ENCODE measurements at places on chromosomes 7 and 10.

- DNase-seq: no peak
Measured at GRCh38 chr10:14016931-14017333, 313.8 kb downstream of the FRMD4A start.

DNA sequence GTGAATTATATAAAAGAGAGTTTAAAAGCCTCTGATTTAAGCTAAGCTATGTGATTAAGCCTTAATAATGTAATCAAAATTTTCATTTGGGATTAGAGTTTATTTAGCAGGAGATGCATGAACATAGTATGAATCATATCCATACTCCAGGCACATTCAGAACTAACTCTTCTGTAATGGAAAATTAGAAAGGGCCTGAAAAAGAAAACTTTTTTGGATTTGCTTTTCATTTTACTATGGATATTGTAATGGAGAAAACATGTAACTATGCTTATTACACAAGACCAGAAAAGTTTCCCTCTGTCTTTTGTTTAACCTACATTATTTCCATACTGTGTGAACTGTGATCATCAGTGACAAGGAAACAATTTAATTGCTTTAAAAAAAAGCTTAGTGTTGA, 22.0 kb downstream of the TES start:
- DNase-seq: no peak

GRCh38 chr7:135463908-135464307, 46.0 kb downstream of the CNOT4 start:
- DNase-seq: no peak

- DNase-seq: no peak
Measured at GRCh38 chr10:76202777-76203176, 771.4 kb downstream of the LRMDA start.

- no peak for DNase-seq
Measured at GRCh38 chr7:25809441-25809840, 342.6 kb upstream of the NFE2L3 start.

DNA sequence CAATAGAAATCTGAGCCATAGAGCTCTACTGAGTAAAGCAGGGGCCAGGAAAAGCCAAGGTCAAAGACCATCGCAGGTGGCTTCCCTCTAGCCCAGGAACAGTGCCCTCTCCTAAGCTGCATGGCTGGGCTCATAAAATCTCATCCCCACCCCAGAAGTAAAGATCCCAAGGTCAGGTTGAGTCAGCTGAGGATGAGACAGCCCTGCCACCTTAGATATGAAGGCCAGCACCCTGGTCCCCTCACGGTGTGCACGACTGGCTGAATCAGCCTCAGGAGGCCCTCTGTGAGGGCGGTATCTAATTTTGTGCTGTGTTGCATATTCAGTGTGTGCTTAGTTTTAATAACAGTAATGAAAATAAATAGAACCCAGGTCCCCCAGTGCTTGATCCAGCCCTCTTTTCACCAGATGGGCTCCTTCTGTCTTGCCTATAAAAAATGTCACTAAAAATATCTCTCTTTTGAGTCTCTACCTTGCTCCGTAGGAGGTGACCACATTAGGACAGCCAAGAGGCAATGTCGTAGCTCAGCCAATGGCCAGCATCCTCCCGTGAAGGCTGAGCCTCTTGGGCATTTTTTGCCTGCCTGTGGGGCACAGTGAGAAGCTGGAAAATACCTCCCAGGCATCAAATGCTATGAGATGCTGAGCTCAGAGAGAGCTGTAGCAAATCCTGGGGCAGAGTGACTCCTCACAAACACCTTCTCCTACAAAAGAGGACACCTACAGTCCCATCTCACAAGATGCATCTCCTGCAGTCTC, 424.0 kb downstream of the PLXNA4 start:
- no peak for DNase-seq

DNA sequence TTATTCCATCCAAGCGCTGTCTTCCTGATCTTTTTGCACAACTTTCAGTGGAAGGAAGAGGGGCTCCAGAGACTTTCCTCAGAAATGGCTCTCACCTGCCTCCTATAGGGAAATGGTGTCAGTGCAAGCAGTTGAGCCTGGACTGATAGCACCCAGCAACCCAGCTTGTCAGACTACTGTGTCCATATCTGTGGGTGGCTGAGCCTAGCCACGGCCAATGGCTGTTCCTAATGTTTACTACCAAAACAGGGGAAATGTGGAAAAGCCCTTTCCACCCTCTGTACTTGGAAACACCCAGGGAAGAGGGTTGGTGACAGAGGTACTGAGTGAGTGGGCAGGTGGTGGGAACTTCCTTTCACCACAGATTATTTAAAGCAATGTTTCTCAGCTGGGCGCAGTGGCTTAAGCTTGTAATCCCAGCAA, 4.3 kb upstream of the YKT6 start:
- DNase-seq: no peak

- DNase-seq: no peak
Measured at GRCh38 chr7:158743219-158743618, 38.6 kb upstream of the NCAPG2 start.

DNA sequence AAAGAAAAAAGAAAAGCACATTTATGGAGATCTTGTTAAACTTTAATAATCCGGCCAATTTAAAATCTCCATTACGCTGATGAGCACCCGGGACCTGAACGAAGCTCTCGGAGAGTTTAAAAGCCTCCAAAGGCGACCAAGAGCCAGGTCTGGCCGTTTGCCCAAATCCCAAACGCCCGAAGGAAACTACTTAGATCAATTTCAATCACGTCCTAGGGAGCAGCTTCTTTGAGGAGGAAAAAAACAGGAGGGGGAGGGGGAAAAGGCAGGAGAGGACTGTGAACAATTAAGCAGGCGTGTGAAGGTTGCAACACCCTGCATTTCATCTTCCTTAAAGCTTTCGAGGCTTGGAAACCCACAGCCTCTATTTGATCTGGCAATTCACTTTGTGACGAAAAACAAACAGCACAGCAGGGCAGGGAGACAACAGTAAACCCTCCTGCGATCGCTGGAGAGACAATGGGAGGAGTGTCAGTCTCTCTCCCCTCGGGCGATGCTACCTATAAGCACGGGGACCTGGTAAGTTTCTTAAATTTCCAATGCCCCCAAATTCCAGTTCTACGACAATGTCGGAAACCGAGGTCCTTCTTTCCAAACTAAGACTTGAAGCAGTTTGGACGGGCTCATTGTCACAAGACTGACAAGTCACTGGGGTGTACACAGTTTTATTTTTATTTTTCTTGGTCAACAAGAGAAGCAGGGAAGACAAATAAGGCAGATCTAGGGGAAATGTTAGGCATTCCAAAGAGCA, 1.2 kb downstream of the KLF6 start:
- no peak for DNase-seq

DNA sequence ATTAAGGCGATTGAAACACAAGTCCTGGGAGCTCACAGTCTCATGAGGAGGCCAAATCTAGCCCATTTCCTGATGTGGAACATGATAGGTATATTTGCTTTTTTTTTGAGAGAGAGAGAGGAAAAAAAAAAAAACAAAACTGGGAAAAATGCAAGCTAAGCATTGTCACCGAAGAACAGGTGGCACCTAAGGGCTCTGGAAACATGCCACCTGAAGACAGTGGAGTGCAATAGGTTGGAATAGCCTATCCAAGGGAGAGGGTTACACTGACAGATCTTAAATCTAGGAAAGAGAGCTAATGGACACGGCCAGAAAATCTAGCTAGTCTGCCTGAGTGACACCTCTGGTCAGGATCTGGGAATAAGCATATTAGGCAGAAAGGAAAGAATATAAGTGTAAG, 110.2 kb downstream of the SRI start:
- DNase-seq: no peak

DNA sequence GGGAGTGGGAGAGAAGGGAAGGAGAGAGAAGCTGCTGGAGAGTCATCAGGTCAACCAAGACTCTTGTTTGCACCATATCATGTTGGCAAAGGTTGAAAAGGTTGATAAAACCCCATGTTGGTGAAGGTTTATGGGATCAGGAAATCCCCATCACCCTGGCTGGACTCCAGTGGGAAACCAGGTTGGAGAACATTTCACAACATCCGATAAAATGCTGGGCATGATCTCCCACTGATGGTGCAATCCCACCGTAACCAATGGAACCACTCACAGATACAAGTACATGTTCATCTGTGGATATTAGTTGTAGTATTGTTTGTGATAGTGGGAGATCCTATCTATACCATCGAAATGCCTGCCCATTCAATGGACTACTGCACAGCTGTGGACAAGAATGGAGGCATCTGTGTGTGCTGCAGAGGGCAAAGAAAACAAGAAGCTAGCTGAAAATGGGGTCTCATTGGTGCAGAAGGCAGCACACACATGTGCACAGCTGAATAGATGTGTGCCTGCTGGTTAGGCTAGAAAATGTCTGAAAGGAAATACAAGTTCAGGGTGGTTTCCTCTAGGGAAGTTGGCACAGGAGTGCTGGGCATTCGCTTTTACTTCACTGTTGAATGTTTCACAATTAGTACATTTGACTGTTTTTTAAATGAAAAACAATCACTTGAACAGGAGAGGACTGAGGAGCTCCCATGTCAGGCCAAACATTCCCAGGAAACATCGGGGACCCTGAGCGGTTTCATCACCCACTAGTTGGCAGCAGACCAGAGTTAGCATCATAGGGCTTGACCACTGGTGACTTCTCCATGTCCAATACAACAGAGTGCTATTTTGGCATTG, 80.4 kb upstream of the MGMT start:
- no peak for DNase-seq

DNA sequence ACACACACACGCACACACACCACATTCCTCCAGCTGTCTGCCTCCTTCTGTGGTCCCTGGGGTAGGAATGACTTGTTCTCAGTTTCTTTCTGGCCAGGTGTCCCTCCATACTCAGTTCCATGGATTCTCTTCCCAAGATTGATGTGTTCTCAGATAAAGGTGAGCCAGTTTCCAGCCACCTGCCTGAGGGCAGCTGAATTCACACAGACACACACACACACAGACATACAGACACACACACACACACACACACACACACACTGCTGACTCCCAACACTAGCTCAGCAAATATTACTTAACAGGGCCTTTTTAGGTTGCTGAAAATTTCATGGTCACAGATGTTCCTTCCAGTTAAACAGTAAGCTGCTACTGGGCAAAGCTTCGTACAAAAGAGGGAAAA, 45.4 kb upstream of the GDF10 start:
- DNase-seq: no peak

DNA sequence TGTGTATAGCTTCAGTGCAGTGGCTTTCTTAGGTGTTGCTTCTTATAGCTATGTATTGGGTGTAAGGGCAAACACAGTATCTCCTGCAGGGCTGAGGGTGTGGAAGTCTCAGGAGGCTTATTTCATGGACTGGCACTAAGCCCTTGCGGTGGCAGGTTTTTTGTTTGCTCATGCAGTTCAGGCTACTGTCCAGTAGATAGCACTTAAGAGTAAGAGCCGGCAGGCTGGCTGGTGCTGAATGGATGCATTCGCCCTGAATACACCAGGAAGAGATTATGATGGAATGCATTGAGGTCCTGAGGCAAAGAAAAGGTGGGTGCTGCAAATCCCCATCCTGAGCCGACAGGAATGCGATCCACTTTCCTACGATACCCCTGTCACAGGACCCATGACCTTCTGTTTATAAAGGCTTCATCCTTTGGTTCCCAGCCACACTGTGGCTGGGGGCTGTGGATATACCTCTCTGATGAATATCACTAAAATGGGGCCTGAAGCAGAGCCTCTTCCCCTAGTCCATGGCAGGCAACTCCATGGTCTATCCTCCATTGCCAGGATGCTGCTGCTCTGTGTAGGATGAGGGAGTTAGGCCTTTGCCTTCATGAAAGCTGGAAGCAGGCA, 44.9 kb downstream of the ANXA8 start:
- DNase-seq: no peak

DNA sequence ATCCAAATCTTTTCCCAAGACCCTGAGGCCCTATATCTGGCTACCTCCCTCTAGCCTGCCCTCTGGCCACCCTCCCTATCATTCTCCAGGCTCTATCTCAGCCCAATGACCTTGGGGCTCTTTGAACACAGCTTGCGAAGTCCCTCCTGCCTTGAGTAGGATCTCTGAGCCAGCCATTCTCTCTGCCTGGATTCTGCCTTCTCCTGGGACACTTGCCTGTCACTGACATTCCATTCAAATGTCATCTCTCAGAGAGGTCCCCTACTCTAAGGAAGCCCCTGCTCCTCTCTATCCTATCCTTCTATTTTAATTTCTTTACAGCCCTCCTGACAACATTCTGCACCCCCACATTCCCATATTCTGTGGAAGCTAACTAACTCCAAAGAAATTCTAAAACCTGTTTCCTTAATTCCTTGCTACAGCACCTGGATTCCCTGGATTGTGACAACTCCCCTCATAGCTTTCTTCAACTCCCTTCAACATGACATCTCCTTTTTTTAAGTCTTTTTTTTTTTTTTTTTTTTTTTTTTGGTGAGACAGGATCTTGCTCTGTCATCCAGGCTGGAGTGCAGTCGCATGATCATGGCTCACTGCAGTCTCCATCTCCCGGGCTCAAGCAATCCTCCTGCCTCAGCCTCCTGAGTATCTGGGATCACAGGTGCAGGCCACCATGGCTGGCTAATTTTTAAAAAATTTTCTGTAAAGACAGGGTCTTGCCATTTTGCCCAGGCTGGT, 81.0 kb upstream of the ASAH2 start:
- no peak for DNase-seq

DNA sequence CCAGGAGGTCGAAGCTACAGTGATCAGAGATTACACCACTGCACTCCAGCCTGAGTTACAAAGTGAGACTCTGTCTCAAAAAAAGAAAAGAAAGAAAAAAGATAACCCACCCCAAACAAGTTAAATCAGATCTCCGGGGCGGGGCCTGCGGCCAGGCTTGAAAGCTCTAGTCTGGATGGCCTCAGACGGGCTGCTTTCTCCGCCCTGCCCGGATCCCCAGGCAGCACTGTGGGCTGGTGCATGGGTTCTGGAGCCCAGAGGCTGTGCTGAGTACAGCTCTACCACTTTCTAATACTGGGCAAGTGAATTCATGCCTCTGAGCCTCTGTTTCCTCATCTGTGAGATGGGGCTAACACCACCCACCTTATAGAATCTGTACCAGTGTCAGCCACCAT, 83.7 kb downstream of the ZMIZ1 start:
- DNase-seq: no peak

GRCh38 chr10:82609845-82610244, 734.9 kb downstream of the NRG3 start:
- no peak for DNase-seq

GRCh38 chr10:24715246-24715769, 8.4 kb downstream of the ARHGAP21 start:
- no peak for DNase-seq

- DNase-seq: no peak
Measured at GRCh38 chr7:98619450-98620321, 2.6 kb downstream of the NPTX2 start.

GRCh38 chr7:55567571-55567970, 4.7 kb downstream of the VOPP1 start:
- DNase-seq: no peak

GRCh38 chr7:50346545-50347497, 42.3 kb downstream of the IKZF1 start:
- no peak for DNase-seq

GRCh38 chr10:6535156-6535764, 44.8 kb downstream of the PRKCQ start:
- no peak for DNase-seq

GRCh38 chr7:81525841-81526240, 244.0 kb downstream of the HGF start:
- DNase-seq: no peak

- no peak for DNase-seq
Measured at GRCh38 chr7:132758986-132759385, 182.7 kb upstream of the PLXNA4 start.

GRCh38 chr7:68269405-68269804, 1272.8 kb downstream of the TYW1 start:
- no peak for DNase-seq
